ENCODE measurements at places on chromosomes 2 and 18.

DNA sequence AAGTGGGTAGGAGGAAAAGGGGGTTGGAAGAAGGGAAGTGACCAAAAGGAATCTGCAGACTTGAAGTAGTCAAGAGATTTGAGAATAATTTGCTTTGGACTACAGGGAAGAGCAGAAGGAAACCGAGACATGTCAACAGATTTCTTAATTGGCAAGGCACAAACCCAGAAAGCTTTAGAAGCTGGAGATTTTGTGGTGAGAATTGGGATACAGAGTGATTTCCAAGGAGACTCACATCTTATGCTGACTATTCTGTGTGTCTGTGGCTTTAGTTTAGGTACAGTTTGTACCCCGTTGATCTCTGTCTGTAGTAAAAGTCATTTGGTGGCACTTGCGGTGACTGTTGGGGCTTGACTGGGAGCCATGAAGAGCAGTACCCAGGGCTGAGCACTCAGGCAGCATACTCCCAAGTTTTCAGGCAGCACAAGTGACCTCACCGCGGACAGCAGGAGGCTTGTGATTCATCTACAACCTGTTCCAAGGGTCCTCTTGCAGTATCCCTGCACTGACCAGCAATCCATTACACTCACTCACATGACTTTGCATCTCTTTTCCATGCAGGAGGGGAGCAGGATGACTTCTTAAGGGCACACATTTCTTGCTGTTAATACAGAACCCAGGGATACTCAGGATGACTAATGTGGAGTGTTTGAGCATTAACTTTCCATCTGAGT, 97.1 kb upstream of the TNP1 start:
- no peak for DNase-seq

- DNase-seq, result peak; percentile 67
Measured at GRCh38 chr2:233643128-233643527, 6.9 kb downstream of the UGT1A10 start.

DNA sequence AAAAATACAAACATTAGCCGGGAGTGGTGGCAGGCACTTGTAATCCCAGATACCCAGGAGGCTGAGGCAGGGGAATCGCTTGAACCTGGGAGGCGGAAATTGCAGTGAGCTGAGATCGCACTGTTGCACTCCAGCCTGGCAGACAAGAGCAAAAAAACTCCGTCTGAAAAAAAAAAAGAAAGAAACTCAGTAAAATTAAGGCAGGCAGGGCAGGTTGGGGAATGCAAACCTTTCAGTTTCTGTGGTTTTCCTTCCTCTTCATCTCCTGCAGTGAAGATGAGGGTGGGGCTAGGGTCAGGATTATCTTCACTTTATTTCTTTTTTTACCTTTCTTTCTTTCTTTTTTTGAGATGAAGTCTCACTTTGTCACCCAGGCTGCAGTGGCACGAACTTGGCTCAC, 43.2 kb upstream of the PSME4 start:
- DNase-seq, result no peak

DNA sequence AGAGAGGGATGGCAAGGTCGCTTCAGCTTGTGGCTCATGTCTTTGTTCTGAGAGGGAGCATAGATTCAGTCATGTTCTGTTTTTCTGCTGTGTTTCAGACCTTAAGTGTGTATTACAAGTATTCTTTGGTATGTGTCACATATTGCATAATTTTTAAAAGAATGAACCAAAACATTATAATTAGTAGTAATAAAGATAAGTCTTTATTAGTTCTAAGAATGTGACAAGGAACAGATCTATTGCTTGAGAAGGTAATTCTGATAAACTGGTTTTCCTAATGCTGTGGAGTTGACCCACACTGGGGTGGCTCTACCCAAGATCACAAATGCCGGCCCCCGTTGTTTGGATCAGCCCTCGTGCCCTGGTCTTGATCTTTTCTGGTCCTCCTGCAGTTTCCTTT, 124.3 kb upstream of the FOSL2 start:
- DNase-seq, result no peak

- DNase-seq, result no peak
Measured at GRCh38 chr2:237083026-237083425, 2.7 kb upstream of the COPS8 start.

DNA sequence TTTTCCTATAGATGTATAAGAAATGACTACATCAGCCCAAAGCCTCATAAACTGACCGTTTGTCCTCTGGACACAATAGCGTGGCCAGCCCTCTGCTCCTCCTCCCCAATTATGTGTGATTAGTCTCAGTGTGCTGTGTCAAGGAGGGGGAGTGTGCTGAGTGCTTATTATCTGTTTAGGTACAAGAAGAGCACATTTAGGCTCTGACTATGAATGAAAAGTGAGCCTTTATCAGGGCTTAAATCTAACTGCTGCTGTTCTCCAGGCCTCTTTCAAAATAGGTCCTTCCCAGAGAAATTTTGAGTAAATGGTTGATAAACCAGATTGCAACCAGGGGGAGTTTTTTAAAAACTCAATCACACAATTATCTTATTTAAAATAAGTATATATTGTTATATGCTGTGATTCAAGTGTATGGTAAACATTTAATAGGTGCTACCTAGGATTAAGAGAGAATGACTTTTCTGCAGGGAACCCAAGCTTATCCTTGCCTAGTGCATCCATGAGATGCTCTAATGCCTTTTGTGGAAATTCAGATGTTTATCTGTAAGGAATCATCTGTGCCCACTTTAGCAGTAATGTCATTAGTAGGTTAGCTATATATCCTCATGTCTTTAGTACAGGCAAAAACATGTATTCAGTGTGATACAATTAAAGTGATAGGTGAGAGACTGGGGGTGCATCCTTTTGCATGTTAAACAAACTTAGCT, 168.7 kb upstream of the SIX3 start:
- DNase-seq, result peak; percentile 81

- no peak for DNase-seq
Measured at GRCh38 chr2:85698184-85698879, 4.2 kb downstream of the GNLY start.

DNA sequence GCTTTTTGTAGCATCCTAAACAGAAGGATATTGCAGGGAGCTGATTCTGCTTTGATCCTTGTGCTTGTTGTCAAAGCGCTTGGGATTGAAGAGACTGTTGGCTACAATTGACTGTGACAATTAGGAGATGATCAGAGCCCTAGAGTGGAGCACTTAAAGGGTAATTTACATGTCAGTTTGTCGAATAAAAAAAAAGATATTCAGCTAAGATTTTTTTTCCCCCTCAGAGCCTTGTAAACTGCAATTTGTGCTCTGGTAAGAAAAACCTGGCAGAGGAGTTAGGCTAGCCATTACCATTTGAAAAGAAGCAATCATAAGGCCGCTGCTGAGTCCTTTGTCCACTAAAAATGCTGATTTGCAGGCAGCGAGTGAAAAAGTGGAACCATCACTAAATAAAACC, 47.8 kb upstream of the ZEB2 start:
- DNase-seq, result no peak

GRCh38 chr2:119366161-119366648, 429 bp downstream of the C2orf76 start:
- DNase-seq, result no peak

DNA sequence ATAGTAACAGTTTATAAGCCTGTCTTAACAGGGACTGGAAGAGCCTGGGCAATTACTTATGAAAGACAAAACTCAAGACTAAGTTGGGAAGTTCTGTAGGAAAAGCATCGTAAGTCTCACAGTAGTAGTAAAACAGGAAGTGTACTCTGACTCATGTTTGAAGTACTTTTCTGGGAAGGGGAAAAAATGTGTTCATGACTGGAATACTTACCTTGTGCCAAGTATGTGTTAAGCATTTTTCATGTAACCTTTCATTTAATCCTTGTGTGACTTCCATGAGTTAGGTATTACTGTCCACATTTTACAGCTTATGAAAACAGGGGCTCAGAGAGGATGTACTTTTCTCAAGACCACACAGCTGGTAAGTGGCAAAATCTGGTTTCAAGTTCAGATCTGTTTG, 13.7 kb upstream of the SKOR2 start:
- no peak for DNase-seq

GRCh38 chr2:98849113-98849512, 86.9 kb downstream of the CRACDL start:
- DNase-seq, result no peak

GRCh38 chr2:136358576-136358975, 240.6 kb upstream of the CXCR4 start:
- no peak for DNase-seq

- DNase-seq, result no peak
Measured at GRCh38 chr2:17790536-17790935, 25.7 kb upstream of the MSGN1 start.

GRCh38 chr18:63928331-63928730, 20.6 kb downstream of the SERPINB10 start:
- DNase-seq, result no peak

- DNase-seq, result no peak
Measured at GRCh38 chr18:32445846-32446245, 24.8 kb downstream of the GAREM1 start.

DNA sequence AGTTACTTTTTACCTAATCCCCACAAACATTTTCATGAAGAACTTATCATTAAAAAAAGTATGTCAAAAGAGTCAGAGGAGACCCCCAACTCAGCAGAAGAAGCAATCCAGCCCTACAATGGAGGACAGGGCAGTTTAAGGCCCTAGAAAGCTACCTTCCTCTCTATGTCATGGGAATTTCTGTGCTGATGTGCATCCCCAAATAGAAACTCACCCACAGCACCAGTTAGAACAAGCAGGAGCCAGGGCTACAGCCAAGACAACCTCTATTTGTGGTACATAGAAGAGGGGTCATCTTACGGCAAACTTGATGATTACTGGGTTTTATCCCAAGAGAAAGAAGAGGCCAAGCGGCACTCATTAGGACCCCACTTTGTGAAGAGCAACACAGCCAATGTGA, 160.9 kb upstream of the CCDC150 start:
- no peak for DNase-seq

Data from islet precursor cell (in vitro differentiated cells).